ENCODE measurements at places on chromosomes 12 and 14.

GRCh38 chr12:32603858-32604257 is 75.2 kb upstream of the DNM1L start:
- no peak for DNase-seq

DNA sequence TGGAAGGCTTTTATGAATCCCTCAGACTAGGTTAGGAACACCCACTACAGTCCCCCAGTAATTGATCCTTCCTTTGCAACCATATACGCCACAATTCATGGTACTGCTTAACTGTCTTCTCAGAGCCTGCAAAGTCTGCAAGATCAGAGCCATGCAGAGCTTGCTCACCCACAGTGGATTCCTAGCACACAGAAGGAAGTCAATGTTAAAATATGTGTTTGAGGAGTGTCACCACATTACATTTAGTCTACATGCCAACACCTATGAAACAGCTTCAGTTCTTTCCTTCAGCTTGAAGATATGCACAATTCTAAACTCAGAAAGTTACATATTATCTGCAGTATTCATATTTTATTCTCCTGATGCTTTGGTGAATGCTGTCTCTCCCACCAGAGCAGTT is 138.5 kb downstream of the NDUFA12 start:
- DNase-seq = no peak

DNA sequence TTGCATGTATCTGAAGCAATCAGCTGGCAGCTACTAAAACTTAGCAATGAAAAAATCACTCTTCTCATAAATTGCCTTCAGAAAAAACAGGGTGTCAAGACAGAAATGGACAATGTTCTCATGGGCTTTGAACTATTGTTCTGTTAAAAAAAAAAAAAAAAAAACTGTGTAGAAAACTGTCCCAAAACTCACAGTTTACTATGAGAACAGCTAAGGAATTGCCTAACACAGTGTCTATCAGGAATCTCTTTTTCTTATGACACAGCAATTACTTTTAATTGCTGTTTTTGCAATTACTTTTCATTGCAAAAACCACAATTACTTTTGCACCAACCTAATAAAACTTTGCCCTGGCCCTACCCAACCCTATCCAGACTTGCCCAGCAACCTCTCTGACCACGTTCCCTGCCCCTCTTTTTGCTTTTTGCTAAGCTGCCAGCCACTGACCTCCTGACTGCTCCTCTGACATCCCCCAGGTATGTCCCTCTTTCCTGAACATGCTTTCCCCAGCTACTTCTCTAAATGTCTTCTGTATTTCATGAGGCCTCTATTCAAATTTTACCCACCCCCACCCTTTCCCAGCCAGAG is 68.0 kb upstream of the SLCO1C1 start:
- DNase-seq = no peak

DNA sequence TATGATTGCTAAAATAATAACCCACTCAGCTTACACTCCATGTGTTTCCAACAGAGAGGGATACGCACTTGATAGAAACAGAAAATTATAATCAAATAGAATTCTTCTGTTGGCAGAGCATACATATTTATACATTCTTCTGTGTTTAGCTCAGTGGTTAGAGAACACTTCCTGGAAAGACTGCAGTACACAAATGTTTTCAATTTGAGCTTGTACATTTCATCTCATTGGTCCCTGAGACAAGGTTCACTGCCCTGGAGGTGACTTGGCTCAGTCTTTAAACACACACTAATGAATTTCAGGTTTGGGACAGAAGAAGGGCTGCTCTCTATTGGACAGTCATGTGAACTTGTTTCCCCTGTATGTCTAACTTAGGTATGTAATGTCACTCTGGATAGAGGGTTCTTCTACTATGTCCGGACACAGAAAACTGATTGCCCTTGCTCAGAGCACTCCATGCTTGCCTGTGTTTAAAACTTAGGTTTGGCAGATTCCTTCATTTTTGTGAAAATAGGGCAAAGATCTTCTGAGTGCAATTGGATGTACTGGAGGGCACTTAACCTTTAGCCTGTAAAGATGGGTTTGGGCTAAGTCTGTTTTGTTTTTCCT is 22.9 kb downstream of the PROX2 start:
- DNase-seq = no peak

GRCh38 chr14:90419200-90419599 is 22.4 kb downstream of the CALM1 start:
- DNase-seq = no peak

DNA sequence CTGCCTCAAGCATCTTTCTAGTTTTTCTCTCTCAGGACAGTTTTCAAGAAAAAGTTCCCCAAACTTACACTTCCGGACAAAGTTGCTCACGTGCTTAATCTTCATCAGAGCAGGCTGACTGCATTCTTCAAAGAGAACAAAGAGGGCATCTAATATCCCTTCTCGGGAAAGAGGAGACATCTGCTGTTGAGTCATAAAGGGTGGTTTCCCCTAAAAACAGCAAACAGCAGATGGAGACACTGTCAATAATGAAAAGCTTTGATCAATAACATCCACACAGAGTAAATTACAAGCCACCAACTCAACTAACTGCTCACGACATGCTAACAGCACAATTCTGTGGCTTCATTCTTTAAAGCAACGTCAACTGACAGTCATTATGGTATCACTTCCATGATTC is 8.1 kb downstream of the CIT start:
- DNase-seq = no peak

- DNase-seq = no peak
These were observed 1.8 kb downstream of the MARCHF9 start for GRCh38 chr12:57756406-57757341.

- no peak for DNase-seq
These were observed 218.1 kb downstream of the RMST start for GRCh38 chr12:97680751-97681150.

DNA sequence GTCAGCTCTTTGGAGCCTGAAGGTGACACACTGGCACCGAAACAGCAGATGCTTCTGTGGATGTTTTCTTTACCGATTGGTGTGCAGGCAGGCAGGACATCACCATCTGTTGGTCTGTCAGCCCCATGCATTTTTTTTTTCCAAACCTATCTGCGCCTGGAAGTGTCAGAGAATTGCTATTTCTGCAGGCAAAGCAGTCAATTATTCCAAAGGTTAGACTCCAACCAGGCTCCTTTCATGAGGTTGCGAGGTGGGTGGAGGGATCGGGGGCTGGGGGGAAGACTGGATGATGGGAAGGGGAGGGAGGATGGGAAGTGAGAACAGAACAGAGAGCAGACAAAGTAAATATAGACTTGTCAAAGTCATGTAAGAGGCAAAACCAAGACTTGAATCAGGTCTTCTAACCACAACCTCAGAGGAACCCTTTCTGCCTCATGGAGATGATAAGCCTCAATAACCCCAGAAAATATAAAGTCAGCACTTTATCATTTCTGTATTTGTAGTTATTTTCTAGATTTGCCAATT is 117.7 kb downstream of the OTOGL start:
- DNase-seq = no peak

DNA sequence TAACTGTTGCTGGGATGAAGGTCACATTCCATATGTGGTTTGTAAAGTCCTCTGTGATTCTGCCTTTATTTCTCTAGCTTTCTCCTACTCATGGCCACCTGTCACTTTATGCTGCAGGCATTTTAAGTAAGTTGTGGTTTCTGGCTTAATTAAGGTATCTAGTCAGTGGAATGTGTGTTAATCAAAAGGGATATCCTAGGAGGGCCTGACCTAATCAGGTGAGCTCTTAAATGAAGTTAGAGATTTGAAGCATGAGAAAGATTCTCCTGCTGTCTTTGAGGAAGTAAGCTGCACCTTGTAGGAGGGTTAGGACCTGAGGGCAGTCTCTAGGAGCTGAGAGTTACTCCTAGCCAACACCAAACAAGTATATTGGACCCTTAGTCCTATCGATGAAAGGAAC is 90.3 kb downstream of the ETNK1 start:
- DNase-seq = no peak

DNA sequence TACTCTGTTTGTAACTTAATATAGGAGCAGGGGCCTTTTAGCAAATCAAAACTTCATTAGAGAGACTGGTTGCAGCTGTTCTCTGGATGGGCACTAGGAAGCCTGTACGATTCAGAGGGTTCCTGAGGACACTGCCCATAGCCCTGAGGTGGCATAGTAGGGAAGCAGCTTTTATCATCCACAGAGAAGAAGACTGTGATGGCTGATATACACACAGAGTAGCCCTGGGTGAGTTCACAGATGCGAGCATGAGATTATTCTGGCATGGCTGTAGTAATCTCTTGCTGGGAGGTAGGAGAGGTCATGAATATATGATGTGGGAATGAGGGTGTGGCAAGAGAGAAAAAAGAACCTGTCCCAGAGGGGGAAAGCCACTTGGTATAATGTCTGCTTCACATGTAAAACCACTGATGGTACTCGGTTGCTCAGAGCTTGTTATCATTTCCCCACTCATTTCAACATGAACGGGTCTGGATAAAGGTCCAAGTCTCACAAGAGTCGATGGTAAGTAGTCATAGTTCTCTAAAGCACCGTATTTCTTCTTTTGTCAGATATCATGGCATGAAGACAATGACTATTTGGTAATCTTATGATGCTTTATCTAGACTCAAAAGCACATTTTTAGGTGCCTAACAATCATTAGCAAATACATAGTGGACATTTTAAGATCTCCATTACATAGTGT is 52.0 kb downstream of the PEBP1 start:
- DNase-seq = no peak

DNA sequence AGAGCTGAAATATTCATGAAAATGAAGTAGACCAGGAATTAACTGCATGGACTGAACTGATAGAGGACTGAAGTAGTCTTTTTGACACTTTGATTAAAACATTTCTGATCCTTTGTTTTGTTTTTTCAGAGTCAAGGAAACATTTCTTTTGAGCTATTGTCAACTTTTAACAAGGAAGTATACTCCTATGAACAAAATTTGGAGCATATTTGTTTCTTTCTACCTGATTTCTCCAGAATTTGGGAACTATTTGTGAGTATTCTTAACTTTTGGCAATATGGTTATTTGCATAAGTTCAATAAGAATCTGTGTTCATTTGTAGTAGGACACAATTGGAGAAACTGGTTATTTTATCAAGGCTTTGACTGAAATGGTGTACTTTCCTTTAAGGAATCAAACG is 71.3 kb upstream of the HECTD1 start:
- no peak for DNase-seq

All from activated CD8-positive, alpha-beta memory T cell treated with anti-CD3 and anti-CD28 coated beads for 1 hour (primary cell).